ENCODE measurements at places on chromosomes 3 and 15.

DNA sequence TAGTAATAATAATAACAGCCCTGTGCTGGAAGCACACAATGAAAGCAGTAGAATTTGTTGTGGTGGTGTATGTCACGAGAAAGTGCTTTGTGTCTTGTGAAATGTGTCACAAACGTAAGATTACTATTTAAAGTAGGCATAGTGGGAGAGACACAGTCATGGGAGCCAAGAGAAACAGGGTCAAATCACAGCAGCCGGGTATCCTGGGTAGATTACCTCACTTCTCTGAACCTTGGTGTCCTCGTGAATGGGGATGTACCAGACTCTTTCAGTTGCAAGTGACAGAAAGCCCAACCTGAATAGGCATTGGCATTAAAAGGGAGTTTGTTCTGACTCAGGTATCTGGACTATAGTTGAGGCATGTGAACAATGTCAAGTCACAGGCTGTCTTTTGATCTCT is 29.1 kb upstream of the SRGAP3 start:
- no peak for DNase-seq

- no peak for DNase-seq
These were observed 12.1 kb upstream of the XRN1 start for GRCh38 chr3:142459929-142460328.

DNA sequence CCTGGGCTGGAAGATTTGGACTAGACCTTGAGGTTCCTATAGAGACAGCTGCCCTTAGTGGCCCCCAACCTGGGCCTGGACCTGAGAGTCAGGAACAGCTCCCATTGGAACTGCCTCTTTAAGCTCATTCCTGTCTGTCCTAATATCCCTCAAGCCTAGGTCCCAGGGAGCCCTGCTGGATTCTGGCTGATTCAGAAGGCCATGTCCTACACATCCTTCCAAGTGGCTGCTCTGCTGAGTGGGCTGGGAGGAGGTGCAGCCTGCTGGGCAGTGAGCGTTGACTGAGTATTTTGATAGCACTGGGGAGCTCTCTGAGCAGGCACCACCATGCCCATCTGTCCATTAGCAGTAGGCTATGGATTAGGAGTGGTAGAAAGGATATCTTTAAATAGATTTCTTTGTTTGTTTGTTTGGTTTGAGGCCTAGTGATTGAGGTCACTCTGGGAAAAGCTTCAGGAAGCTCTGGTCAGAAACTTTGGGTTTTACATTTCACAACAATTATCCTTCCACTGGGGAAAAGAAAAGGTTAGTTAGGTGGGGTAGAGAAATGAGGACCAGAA is 54.6 kb upstream of the ATOSA start:
- no peak for DNase-seq

DNA sequence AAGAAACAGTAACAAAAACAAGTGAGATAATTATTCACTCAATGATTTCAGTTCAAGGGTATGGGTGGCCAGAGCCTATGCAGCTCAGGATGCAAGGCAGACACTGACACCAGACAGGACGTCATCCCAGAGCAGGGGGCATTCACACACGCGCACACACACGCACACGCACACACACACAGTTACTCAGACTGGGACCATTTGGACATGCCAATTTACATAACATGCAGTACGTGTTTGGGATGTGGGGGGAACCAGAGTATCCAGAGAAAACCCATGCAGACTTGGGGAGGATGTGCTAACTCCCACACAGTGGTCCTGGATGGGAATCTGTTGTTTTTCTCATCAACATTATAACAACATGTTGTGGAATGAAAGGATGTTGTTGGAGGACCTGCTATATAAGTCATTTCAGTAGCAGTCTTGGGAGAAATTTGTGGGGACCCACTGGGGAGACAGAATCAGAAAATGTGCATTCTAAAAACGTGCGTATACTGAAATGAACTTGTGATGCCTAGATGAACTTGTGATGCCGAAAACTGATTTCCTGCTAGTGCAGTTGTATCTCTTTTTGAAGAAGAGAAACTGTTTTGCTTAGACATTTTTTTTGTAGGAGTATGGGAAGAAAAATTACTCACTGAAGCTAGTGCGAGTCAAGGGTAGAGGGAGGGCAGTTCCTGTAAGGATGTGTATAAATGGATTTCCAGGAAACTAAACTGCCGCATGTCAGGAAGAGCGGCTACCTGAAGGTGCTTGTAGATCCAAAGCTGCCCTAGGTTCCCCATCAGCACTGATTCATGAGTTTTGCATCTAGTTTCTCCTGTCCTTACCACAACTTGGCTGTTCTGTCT is 25.2 kb downstream of the CD200 start:
- no peak for DNase-seq

DNA sequence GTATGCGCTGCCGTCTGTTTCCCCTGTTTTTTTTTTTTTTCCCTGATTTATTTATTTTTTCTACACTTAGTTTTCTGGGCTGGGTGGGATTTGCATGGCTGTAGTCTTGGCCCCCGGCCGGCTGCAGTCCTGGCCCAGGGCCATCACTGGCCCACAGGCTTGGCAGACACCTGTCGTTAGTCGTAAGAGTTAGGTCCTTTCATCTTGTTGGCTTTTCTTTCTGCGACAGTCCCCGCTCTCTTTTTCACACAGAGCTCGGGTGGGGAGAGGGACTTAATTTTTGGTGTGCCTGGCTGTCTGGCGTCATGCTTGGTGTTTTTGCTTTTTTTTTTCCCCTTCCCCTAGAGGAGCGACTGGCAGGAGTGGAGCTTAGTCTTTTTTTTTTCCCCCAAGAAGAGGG is 183.4 kb downstream of the KLF13 start:
- DNase-seq: no peak

GRCh38 chr15:28132524-28133275 is 33.6 kb upstream of the OCA2 start:
- no peak for DNase-seq

GRCh38 chr3:140822401-140823047 is 119.1 kb upstream of the SLC25A36 start:
- no peak for DNase-seq

DNA sequence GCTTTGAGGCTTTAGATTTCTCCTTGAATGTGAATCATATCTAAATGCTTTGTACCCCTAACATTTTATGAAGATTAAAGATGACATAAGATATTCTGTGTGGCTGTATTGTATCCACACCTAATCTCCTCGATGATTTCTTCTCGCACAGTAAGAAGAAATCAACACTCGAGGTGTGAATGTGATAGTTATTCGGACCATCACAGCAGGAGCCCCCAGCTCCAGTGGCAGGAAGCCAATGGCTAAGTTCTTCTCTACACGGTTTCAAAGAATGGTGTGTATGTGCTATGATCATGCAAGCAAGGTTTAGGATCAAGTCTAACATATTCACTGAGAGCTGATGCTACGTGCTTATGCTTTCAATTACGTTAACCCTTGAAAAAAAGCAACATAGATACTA is 271.0 kb downstream of the SUCLG2 start:
- no peak for DNase-seq

DNA sequence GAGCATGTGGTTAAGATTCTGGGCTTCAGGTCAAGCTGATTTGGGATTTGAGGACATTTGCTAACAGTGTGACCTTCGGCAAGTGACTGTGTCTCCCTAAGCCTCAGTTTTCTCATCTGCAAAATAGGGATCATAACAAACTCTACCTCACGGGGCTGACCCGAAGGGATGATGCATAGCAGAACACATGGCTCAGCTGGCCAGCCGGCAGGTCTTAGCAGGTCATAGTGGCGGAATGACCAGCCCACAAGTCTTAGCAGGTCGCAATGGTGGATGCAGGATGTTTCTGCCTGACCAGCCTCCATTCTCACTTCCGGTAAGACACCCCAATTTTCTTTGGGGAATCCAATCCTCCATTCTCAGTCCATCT is 63.3 kb downstream of the IQSEC1 start:
- no peak for DNase-seq

GRCh38 chr3:52537165-52537620 is 788 bp downstream of the UQCC5 start:
- DNase-seq: no peak

GRCh38 chr15:69794645-69795469 is 302.9 kb downstream of the TLE3 start:
- no peak for DNase-seq

- DNase-seq: no peak
These were observed 16.2 kb downstream of the CDIN1 start for GRCh38 chr15:36595611-36596010.

- no peak for DNase-seq
These were observed 525.1 kb downstream of the PDCD6IP start for GRCh38 chr3:34323517-34323916.
